ENCODE measurements at places on chromosomes 4 and X.

DNA sequence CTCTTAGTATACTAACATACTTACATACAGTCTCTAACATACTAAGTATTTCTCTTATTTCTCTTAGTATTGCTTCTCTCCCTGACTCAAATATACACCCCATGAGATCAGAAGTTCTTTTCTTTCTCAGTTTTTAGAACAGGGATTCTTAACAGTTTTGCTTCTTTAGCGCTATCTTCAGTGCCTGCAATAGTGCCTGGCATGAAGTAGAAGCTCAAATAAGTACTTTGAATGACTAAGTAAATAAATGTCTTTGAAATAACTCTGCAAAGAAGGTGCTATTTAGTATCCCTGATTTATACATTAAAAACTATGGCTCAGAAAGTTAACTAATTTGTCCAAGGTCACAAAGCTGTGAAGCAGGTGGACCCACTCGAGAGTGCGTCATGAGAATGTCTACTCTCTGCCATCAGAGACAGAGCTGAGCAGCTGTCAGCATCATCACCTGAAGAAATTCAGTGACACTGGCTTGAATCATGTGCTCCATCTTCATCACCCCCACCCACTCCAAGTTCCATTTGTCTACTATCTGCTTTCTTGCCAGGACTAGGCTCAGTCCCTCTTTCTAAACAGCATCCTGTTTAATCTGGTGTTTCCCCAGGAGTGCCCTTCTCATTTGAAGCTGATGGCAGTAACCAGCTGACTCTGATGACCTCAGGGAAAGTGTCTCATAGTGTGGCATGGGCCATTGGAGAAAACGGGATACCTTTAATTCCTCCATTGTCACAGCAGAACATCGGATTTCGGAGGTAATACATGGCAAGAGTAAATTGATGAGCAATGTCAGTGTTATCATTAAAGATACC, 83.1 kb downstream of the CC2D2A start:
- ATAC-seq = no peak

- H3K27me3 ChIP-seq = peaks cover 19% of the 10 kb centered on the region
- peaks cover 5% of the 10 kb centered on the region for H3K36me3 ChIP-seq
- no peak overlapping the region for H3K27ac ChIP-seq
- no peak for ATAC-seq
These were observed 74.9 kb upstream of the ZNF518B start for GRCh38 chr4:10532155-10532554.

DNA sequence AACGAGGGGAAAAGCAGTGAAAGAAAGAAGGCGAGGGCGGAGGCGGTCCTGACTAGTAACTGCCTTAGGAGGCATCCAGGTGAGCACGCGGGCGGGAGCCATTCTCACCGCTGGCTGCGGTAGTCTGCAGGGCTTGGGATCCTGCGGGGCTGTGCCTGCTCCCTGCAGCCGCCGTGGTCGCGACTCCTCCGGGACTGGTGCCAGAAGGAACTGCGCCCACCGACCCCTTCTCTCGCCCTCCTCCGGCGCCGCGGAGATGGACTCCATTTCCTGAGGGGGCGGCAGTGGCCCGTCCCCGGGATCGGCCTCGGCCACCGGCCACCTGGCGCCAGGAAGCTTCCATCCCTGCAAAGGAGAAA, 543 bp downstream of the NFXL1 start:
- H3K4me3 ChIP-seq = peak overlapping the region; percentile 93
- peaks cover 28% of the 10 kb centered on the region for H3K4me1 ChIP-seq
- peak; percentile 13 for ATAC-seq
- peaks cover 20% of the 10 kb centered on the region for H3K36me3 ChIP-seq
- H3K27me3 ChIP-seq = no peaks in the 10 kb centered on the region
- peak overlapping the region; percentile 89 for H3K27ac ChIP-seq

DNA sequence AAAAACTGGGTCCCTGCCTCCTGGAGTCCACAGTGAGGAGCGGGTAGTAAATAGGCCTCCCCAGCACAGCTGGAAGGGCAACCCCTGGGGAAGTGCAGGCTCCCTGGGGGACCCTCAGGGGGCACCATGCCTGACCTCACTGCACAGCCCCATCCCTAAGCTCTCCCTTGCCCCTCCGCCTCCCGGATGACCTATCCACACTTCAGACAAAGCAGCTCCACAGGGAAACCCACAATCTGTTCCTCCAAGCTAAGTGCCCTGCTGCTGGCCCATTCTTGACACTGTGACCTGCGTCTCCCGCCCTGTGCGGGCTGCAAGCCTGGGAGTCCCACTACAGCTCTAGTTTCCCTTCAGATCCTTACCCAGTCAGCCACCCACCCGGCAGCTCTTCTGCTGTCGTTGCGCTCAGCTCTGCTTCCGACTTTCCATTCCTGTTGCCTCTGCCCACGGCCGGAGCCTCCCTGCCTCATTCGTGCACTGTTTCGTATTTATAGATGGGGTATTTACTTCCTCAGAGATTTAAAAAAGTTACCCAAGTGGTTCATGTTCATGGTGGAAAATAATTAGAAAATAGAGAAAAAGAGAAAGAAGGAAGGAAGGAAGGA, 47.0 kb upstream of the STOX2 start:
- no peaks in the 10 kb centered on the region for H3K4me1 ChIP-seq
- no peaks in the 10 kb centered on the region for H3K36me3 ChIP-seq
- H3K27ac ChIP-seq = no peak overlapping the region
- peaks cover 24% of the 10 kb centered on the region for H3K27me3 ChIP-seq

DNA sequence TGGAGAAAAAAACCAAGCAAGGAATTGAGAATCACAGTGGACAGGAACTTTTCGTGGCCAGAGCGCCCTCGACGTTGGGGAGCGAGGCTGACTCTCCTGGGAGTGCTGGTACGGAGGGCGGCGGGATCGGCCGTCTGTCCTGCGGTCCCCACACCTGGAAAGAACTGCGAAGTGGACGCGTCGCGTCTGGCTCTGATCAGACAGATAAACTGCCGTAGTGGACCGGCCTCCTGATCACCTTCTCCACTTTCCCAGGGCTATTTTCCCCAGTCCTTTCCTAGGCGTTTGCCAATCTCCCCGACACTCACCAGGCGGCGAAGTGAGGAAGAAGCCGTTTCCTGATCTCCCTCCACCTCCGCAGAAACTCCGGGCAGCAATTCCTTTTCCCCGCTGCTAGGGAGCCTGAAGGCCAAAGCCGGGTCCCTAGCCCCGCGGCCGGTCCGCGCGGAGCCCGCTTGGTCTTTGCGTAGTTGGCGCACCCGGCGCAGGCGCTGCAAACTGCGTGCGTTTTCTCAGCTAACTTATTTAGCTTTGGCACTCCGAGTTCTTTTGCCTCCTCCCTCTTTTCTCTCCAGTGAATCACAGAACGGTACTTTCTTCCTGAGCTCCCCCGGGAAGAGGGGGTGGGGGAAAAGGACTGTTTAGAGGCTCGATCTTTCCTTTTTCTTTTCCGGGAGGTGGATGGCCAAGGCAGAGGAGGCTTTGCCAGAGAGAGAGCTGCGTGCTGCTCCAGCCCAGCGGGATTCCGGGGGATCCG, at the start of gene ARSJ:
Gene ARSJ (minus strand): TSS at position 500 of the 757 bp plus-strand sequence. CDS start 813 bp downstream, outside the sequence.
- H3K27ac ChIP-seq = no peak within 1 kb of the TSS
- peaks cover 66% of the 10 kb centered on the region for H3K27me3 ChIP-seq
- peaks cover 16% of the 10 kb centered on the region for H3K4me1 ChIP-seq
- ATAC-seq = no peak
- peak within 1 kb of the TSS; percentile 62 for H3K4me3 ChIP-seq

- ATAC-seq = no peak
- H3K27me3 ChIP-seq = no peaks in the 10 kb centered on the region
- no peak overlapping the region for H3K27ac ChIP-seq
- no peaks in the 10 kb centered on the region for H3K4me1 ChIP-seq
These were observed 1.4 kb downstream of the XK start for GRCh38 chrX:37686996-37687395.

DNA sequence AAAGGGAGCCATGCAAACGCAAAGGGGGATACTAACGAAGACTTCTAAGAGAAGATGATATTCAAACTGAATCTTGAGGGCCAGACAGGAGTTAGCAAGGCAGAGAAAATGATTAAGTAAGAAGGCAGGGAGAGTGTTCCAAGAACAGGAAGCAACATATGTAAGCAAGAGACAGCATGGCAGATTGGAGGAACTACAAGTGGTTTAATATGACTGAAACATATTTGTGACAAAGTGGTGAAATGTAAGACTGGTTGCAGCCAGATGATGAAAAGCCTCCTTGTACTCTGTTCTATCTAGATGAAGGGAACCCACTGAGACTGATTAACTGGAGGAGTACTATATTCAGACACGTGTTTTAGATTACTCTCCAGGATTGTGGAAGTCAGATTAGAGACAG, 116.6 kb upstream of the DIAPH2 start:
- H3K27ac ChIP-seq = no peak overlapping the region
- no peaks in the 10 kb centered on the region for H3K4me1 ChIP-seq
- no peak overlapping the region for H3K4me3 ChIP-seq
- H3K27me3 ChIP-seq = no peaks in the 10 kb centered on the region

DNA sequence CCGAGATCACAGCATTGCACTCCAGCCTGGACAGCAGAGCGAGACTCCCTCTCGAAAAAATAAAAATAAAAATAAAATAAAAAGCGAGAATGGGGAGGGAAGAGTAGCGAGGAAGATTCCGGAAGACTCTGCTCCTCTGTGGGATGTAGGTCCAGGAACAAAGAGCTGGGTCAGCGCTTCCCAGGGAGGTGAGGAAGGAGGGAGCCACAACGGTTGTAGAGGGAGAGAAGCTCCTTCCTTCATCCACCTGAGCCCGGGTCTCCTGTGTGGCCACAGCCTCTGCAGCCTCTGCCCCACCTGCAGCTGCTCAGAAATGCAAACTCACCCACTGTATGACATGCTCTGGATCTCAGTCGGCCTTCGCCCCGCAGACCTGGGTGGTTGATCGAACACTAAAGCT, 3.8 kb upstream of the PPP2R3B start:
- H3K4me1 ChIP-seq = no peaks in the 10 kb centered on the region
- H3K27me3 ChIP-seq = no peaks in the 10 kb centered on the region
- H3K27ac ChIP-seq = no peak overlapping the region
- no peak overlapping the region for H3K4me3 ChIP-seq
- H3K36me3 ChIP-seq = peaks cover 9% of the 10 kb centered on the region

DNA sequence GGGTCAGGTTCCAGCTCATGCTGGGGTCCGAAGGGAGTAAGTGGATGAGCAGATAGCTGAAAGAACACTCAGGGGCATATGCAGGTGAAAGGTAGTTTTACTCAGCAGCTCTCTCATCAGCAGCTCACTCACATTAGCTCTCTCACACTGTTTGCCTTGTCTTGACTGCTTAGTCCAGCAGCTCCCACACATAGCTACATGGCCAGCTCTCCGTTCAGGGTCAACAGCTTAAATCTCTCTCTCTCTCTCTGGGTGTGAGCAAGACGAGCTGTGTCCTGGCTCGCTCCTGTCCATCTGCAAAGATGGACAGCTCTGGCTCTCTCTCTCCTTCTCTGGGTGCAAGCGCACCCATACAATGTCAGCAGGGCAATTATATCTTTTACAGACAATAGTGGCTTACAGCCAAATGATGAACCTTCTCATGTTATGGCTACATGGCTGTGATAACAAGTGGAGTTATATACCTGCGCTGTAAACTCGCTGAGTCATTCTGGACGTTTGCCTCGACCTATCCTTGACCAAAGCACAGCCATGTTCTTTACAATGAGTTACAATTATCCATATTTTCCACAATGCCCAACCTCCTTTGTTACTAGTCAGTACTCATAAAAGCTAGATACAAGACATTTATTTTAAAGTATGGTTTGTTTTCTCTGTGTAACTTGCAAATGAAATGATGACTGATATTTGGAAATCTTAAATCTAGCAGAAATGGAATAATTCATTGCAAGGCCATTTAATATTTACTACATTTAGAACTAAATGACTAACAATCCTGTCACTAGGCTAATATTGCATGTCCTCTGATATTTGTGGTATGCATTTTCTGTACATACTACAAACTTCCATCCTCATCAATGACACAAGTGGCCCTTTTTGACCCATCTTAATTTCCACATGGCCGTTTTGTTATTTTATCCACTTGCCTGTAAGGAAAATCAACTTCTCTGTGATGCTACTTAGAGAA, 9.3 kb downstream of the PAPSS1 start:
- H3K27ac ChIP-seq = no peak overlapping the region
- peaks cover 48% of the 10 kb centered on the region for H3K36me3 ChIP-seq
- no peaks in the 10 kb centered on the region for H3K27me3 ChIP-seq
- no peak overlapping the region for H3K4me3 ChIP-seq
- no peak for ATAC-seq

- no peak overlapping the region for H3K4me3 ChIP-seq
- no peaks in the 10 kb centered on the region for H3K27me3 ChIP-seq
- H3K27ac ChIP-seq = no peak overlapping the region
- no peak for ATAC-seq
These were observed 221.5 kb upstream of the NDST4 start for GRCh38 chr4:115334736-115335411.
